ENCODE measurements at places on chromosomes 11 and 22. TPM values are rescaled to one million over a fixed set of nuclear protein-coding genes. Genes with fewer than 3 reads are reported as not detected.

GRCh38 chr11:47668665-47669064 lies 26.3 kb upstream of the MTCH2 start:
- no peak for DNase-seq

DNA sequence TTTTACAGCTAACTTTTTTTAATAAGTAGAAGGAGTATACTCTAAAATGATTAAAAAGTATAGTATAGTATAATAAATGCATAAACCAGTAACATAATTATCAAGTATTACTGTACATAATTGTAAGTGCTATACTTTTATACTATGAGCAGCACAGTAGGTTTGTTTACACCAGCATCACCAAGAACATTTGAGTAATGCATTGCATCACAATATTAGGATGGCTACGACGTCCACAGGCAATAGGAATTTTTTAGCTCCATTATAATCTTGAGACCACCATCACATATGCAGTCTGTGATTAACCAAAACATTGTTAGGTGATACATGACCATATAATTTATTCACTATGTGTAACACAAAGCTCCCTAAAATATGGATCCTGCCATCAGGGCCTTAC lies 20.4 kb downstream of the RNF141 start:
- DNase-seq, result no peak

UPK3A gene
- total RNA-seq, result 0.57 TPM

OTUB1 gene
- total RNA-seq, result 122 TPM

OR10G4 gene
- not detected for total RNA-seq

- no peak for DNase-seq
Measured at GRCh38 chr11:12685229-12685628, 11.0 kb downstream of the TEAD1 start.

DNA sequence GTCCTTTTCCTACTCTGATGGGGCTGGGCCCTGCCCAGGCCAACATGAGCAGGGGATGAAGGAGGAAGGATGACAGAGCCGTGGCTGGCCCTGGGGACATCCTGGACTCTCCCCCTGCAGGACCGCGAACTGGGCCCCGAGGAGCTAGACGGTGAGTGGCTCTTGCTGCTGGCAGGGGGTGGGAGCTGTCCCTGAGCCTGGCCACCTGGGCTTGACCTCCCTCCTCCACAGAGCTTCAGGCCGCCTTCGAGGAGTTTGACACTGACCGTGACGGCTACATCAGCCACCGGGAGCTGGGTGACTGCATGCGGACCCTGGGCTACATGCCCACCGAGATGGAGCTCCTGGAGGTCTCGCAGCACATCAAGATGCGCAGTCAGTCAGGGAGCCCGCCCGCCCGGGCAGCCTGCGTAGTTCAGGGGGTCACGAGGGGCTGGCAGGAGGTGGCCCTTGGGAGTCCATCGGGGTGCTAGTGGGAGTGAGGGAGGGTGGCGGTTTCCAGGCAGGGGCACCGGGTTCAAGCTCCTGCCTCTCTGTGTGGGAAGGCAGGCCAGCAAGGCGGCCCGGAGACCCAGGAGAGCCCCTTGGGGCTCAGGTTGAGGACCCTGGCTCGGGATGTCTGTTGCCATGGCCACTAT lies 1.0 kb downstream of the CABP4 start:
- no peak for DNase-seq

AIFM3 gene
- total RNA-seq, result 1.8 TPM

ELFN2 gene
- 0.36 TPM for total RNA-seq

LRRC10B gene
- 2.0 TPM for total RNA-seq

DNA sequence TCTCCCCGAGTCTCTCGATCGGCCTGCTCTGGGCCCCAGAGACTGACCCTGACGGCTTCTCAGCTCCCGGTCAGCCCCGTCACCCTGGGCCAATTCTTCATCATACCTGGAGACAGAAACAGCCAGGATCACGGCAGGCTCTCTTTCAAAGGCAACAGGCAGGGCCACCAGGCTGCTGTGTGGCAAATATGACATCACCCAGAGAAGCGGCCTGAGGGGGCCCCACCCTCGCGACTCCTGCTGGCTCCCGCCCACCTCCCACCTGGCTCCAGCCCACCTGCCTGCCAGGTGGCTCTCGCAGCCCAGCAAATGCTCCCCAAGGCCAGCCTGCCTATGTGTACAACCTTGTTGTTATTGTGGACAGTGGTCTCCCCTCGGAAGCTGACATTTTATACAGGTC lies 24.9 kb upstream of the PACSIN2 start:
- no peak for DNase-seq

DNA sequence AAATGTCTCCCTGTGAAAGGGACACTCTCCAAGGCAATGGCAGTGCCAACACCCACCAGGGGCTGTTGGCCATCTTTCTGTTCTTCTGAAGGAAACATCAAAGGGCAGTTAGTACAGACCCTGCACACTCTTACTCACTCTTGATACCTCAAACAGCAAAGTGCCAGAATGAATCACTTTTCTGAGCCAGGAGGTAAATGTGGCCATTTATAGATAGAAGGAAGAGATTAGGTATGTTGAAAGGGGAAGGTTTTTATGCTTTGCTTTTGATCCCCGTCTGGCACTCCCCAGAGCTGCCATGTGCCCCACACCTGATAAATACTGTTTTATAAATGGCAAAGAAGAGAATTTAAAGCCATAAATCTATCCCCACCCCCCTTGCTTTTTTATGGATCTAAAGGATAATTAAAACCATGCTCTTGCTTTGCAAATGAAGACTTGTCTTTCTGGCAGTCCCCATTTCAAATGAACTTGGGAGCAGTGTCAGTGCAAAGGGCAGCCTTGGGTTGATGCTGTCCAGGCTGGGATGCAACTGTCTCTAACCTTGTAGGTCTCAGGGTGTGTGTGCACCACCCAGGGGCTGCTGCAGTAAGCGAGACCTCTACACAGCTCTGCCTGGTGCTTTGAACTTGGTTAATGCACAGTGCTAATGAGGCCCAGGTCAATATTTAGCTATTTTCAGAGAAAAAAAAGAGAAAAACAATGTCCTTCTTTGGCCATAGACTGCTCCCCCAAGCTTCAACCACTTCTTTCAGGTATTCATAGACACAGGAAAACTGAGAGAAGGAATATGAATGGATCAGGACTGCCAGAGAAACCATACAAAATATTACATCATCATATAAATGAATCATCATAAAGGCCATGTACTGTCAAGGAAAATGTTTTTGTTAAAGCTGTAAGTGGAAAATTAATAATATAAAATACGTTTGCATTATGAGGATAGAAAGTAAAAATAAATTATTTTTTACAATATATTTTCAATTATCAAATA lies 207.5 kb downstream of the ETS1 start:
- no peak for DNase-seq

SORL1 gene
- 31.8 TPM for total RNA-seq

F2 gene
- 21.8 TPM for total RNA-seq

DNA sequence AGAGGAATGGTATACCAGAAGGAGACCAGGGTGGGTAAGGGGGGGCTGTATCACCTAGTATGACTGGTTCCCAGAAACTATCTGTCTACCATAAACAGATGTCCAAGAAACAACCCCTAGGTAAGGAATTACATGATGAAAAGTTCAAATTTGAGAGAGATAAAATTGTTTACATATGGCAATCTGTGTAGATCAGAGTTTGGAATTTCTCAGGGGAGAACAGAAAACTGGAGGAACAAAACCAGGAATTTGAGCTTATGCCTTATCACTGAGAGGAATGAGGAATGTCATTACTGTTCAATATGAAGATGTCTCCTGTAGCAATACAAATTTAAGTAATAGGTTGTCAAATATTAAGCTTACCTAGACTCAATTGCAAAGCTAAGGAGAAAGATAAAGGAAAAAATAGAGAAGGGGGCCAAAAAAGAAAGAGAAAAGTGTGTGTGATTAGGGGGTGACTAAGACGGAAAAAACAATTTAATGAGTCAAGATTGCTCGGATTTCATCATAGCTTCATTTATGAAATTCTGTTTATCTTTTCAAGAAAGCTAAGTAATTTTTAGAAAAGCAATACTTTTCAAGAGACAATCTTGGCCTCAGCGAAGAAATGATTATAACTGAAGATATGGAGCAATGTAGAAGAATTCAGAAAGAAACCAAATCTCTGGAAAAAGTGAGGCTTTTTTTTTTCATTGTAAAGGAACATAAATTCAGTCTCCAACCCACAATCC lies 117.8 kb downstream of the APOL5 start:
- DNase-seq, result no peak

DNA sequence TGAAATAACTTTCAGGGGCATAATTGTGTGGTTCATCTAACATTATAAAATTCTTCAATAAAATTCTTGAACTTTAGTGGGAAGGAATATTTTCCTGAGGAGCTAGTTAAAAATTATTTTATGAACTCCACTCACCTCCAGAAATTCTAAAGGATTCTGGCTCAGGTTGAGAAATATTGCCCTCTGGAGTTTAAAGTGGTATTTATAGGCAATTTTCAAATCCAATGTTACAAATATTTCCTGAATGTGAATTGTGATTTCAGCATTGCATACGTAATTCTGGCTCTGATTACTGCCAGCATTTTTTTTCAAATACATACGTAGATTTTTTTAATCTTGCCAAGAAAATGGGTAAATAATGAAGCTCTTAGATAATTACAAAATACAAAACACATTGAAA lies 598.2 kb upstream of the ANO3 start:
- no peak for DNase-seq

GRCh38 chr11:66126064-66126463 lies 56.0 kb downstream of the PACS1 start:
- DNase-seq, result no peak

MOGAT2 gene
- total RNA-seq, result not detected

GRCh38 chr11:2666401-2666741 lies 33.4 kb downstream of the KCNQ1OT1 start:
- DNase-seq, result peak; percentile 5
